Karpas-422 (cell line): ENCODE measurements at places on chromosomes 1 and 21. TPM values are rescaled to one million over a fixed set of nuclear protein-coding genes. Genes with fewer than 3 reads are reported as not detected.

DNA sequence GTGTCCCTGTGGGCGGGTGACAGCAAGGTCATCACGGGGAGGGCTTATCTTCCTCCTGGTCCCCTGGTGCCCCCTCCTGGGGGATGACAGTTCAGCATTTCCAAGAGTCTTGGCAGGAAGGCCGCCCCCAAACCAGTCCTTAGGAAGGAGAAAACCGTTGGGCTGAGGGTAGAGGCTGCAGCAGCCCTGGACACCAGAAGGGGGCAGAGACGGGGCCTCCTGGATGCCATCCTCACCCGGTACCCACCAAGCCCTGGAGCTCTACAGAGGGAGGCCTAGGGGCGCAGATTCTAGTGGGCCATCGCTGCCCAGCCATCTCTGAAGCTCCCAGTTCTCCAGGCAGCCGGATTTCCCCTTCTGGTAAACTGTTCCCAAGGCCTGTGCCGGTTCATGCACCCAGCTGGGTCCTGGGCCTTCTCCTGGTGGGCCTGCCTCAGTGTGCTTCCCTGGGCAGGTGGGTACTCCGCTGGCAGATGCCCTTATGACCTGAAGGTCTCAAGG, 14.8 kb upstream of the ZNF669 start:
- H3K27me3 ChIP-seq = no peaks in the 10 kb centered on the region

GRCh38 chr21:45329261-45330074, 41.8 kb upstream of the POFUT2 start:
- no peak overlapping the region for H3K27ac ChIP-seq
- H3K36me3 ChIP-seq = no peaks in the 10 kb centered on the region
- H3K27me3 ChIP-seq = no peaks in the 10 kb centered on the region

GRCh38 chr1:63730211-63730610, 43.6 kb upstream of the ROR1 start:
- H3K4me3 ChIP-seq = no peak overlapping the region
- no peaks in the 10 kb centered on the region for H3K4me1 ChIP-seq
- no peaks in the 10 kb centered on the region for H3K27me3 ChIP-seq
- H3K27ac ChIP-seq = no peak overlapping the region
- no peak for DNase-seq

GRCh38 chr1:25556791-25557476, 13.5 kb downstream of the LDLRAP1 start:
- no peak for DNase-seq
- H3K36me3 ChIP-seq = no peaks in the 10 kb centered on the region
- no peak overlapping the region for H3K27ac ChIP-seq
- peaks cover 11% of the 10 kb centered on the region for H3K4me1 ChIP-seq
- H3K27me3 ChIP-seq = no peaks in the 10 kb centered on the region

- no peaks in the 10 kb centered on the region for H3K4me1 ChIP-seq
- H3K27me3 ChIP-seq = no peaks in the 10 kb centered on the region
- no peak overlapping the region for H3K4me3 ChIP-seq
- no peak overlapping the region for H3K27ac ChIP-seq
- DNase-seq = no peak
Observed at GRCh38 chr1:112359961-112360767, 35.9 kb upstream of the CTTNBP2NL start.

DNA sequence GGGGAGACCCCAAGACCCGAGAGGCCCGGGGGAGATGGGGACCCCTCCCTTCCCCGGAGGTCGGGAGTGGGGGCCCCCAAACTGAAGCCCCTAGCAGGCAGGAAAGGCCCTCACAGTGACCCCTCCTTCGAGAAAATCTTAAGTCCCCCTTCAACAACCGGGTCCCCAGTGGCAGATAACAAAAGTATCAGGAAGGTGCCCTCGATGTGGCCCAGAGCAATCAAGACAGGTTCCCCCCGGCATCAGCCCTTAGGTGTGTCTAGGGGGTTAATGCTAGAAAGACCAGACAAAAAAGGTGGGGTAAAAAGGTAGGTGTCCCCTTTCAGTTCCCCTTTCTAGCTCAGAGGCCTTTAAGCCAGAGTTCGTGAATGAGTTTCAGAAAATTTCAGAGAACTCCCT, 282 bp upstream of the ECE1 start:
- no peaks in the 10 kb centered on the region; the same call in 1 of the 2 replicates for H3K36me3 ChIP-seq
- peak overlapping the region; percentile 98 for H3K27ac ChIP-seq
- DNase-seq = peak; percentile 93
- no peaks in the 10 kb centered on the region for H3K27me3 ChIP-seq
- peak overlapping the region; percentile 68 for H3K4me3 ChIP-seq

GRCh38 chr1:192807211-192808162, 1.4 kb upstream of the RGS2 start:
- peak; percentile 64 for DNase-seq
- H3K27me3 ChIP-seq = no peaks in the 10 kb centered on the region
- H3K4me1 ChIP-seq = peaks cover 36% of the 10 kb centered on the region

GRCh38 chr1:212060632-212061472, 25.3 kb downstream of the DTL start:
- no peaks in the 10 kb centered on the region for H3K4me1 ChIP-seq
- no peak overlapping the region for H3K27ac ChIP-seq
- H3K36me3 ChIP-seq = peaks cover 29% of the 10 kb centered on the region
- H3K27me3 ChIP-seq = no peaks in the 10 kb centered on the region
- no peak overlapping the region for H3K4me3 ChIP-seq

DNA sequence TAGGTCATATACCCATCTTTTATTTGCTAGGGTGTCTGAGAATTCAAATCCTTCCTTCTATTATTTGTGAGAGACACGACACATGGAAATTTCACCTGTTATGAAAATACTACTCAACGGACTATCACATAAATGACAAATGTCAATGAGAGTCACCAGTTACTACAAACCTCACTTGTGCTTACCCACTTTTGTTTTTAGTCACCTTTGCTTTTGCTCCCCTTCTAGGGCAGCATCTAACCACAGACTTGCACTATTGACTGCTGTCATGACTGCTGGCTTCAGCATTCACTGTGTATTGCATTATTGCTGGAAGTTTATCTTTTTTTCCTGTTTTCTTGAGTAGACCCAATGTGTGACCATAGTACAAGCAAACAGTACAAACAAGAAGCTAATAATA, 1048.0 kb downstream of the PLA2G4A start:
- H3K27ac ChIP-seq = no peak overlapping the region
- no peaks in the 10 kb centered on the region for H3K27me3 ChIP-seq
- H3K4me3 ChIP-seq = no peak overlapping the region
- no peaks in the 10 kb centered on the region for H3K4me1 ChIP-seq
- H3K36me3 ChIP-seq = no peaks in the 10 kb centered on the region

DNA sequence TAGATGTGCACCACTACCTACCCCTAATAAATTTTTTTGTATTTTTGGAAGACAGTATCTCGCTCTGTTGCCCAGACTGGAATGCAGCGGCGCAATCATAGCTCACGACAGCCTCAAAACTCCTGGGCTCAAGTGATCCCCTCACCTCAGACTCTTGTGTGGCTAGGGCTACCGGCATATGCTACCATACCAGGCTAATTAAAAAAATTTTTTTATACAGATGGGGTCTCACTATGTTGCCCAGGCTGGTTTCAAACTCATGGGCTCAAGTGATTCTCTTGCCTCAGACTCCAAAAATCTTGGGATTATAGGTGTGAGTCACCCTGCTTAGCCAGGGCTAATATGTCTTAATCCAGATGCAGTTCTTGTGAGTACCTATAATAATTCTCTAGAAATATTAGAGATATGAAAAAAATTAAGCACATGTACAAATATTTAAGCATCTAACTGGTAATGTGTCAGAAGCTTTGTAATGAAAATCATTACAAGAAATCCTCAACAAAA, 9.5 kb downstream of the SORT1 start:
- H3K4me3 ChIP-seq = no peak overlapping the region
- no peak for DNase-seq
- no peaks in the 10 kb centered on the region for H3K27me3 ChIP-seq
- peaks cover 45% of the 10 kb centered on the region for H3K4me1 ChIP-seq
- no peaks in the 10 kb centered on the region for H3K36me3 ChIP-seq
- no peak overlapping the region for H3K27ac ChIP-seq

DNA sequence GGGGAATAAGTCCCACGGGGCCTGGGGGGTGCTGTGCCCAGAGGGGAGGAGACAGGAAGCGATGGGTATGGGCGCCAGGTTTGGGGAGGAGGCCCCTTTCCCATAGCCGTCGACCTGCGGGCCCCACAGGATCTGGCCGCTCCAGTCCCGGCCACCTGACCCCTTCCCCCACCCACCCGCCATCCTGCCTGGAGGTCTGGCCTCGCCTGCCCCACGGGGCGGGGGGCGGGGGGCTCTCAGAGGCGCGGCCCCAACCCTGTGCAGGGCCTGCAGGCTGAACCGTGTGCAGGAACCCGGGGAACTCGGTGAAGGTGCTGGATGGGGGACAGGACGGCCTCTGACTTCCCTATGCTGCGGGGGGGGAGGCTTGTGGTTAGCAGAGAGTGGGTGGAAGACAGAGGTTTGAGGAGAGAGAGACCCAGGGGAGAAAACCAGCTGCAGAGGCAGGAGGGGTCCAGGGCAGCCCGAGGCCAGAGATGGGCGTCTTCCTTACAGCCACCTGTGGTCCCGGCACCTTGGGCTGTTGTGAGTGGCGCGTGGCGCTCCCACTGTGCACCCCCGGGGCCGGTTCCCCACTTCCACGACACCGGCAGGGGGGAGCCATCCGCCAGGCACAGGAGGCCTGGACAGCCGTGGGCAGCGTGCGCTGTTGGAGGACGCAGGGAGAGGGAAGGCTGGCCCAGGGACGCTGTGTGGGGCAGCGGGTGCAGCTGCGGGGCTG, 2.5 kb upstream of the TNFRSF18 start:
- H3K27me3 ChIP-seq = no peaks in the 10 kb centered on the region
- H3K36me3 ChIP-seq = no peaks in the 10 kb centered on the region
- no peak overlapping the region for H3K4me3 ChIP-seq
- peak; percentile 57 for DNase-seq

GRCh38 chr1:106995970-106996369, 60.5 kb upstream of the PRMT6 start:
- H3K36me3 ChIP-seq = no peaks in the 10 kb centered on the region
- H3K4me3 ChIP-seq = no peak overlapping the region
- H3K27me3 ChIP-seq = no peaks in the 10 kb centered on the region
- DNase-seq = no peak
- no peaks in the 10 kb centered on the region for H3K4me1 ChIP-seq
- H3K27ac ChIP-seq = no peak overlapping the region

DNA sequence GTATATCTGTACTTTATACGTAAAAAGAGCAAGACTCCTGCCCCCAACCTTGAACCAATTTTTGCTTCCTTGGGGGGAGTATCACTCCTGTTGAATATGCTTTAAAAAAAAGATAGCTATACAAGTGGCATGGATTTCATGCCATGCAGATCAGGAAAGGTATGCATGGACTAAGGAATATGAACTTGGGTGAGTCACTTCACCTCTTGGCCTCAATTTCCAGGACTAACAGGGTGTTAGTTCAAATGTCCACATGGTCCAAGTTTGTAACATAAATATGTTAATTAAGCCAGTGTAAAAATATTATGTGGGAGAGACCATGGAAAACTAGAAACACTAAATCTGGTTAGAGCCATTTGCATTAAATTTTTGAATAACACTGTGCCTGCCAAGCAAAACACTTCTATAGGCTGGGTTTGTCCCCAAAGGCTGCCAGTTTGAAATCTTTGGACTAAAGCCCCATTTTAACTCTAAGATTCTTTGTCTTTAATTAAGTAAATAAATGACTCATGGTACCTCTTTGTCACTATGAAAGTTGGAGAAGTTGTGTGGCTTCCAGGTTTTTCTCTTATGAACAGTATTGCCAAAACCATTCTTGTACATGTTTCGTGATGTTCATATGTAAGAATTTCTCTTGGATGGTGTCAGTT, 33.1 kb downstream of the FAM177B start:
- no peaks in the 10 kb centered on the region for H3K36me3 ChIP-seq
- peak; percentile 4 for DNase-seq
- peaks cover 5% of the 10 kb centered on the region; the same call in 1 of the 2 replicates for H3K27me3 ChIP-seq
- H3K4me1 ChIP-seq = peaks cover 17% of the 10 kb centered on the region

GRCh38 chr1:65146908-65147423, 1.0 kb upstream of the AK4 start:
- no peak overlapping the region for H3K27ac ChIP-seq
- no peaks in the 10 kb centered on the region for H3K27me3 ChIP-seq
- DNase-seq = no peak
- H3K36me3 ChIP-seq = no peaks in the 10 kb centered on the region
- no peak overlapping the region for H3K4me3 ChIP-seq

- no peaks in the 10 kb centered on the region for H3K4me1 ChIP-seq
- no peak for DNase-seq
- no peaks in the 10 kb centered on the region for H3K27me3 ChIP-seq
Observed at GRCh38 chr1:98264727-98265126, 343.9 kb upstream of the DPYD start.

DNA sequence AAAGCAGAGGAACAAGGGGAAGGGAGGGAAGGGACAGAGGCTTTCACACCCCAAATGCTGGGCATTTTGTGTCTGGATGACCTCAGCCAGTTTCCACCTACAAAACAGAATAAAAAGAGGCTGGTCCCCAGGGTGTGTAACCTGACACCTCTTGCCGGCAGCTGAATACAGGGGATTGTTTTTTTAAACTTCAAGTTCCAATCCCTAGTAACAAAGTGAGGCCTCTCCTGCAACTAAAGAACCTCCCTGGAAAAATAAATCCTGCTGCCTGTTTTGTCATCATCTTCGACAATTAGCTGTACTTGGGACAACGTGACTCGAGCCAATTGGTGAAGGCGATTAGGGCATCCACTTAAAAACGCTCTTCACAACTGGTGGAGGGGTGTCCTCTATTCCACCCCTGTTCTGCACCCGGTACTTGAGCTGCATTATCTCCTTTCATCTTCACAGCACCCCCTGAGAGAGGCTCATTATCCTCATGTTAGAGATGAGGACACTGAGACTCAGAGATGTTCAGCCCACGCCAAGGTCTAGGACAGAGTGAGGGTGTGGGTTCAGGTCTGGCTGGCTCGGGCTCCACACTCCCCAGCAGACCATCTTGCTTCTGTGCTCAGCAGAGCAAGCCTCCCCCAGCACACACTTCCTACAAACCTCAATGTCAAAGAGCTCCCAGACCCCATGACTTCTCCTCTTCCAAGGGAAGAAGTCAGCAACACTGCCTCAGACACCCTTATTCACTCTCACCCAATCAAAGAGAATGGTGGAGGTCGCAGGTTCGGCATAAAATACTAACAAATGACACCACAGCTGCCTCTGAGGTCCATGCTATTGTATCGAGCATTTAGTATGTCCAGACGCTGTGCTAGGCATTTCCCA, 15.2 kb downstream of the ITPKB start:
- H3K4me3 ChIP-seq = peak overlapping the region; percentile 23; the same call in 1 of the 2 replicates
- peaks cover 91% of the 10 kb centered on the region for H3K4me1 ChIP-seq
- peak overlapping the region; percentile 96 for H3K27ac ChIP-seq
- DNase-seq = peak; percentile 76
- no peaks in the 10 kb centered on the region for H3K27me3 ChIP-seq
- peaks cover 76% of the 10 kb centered on the region for H3K36me3 ChIP-seq

The UBE4B gene
- 23.5 and 37.0 TPM in 2 replicates for total RNA-seq

The MAGI3 gene
- total RNA-seq = not detected in 2 replicates

The CNR2 gene
- total RNA-seq = 16.4 and 18.9 TPM in 2 replicates

The NFASC gene
- 0.75 and 2.2 TPM in 2 replicates for total RNA-seq

The IFNLR1 gene
- total RNA-seq = 17.7 and 18.1 TPM in 2 replicates

The KRTAP7-1 gene
- not detected in 2 replicates for total RNA-seq

The OPRD1 gene
- not detected in 2 replicates for total RNA-seq

The LENEP gene
- 2.6 TPM in 1 of 2 replicates, not detected in the other for total RNA-seq

The LCE6A gene
- not detected in 2 replicates for total RNA-seq

The LINGO4 gene
- total RNA-seq = 0.07 TPM in 1 of 2 replicates, not detected in the other

The S100A8 gene
- total RNA-seq = not detected in 2 replicates
